ENCODE measurements at places on chromosomes 5 and 9.
A peak's percentile ranks its signal among the peaks of the same experiment; 100 is the strongest.

DNA sequence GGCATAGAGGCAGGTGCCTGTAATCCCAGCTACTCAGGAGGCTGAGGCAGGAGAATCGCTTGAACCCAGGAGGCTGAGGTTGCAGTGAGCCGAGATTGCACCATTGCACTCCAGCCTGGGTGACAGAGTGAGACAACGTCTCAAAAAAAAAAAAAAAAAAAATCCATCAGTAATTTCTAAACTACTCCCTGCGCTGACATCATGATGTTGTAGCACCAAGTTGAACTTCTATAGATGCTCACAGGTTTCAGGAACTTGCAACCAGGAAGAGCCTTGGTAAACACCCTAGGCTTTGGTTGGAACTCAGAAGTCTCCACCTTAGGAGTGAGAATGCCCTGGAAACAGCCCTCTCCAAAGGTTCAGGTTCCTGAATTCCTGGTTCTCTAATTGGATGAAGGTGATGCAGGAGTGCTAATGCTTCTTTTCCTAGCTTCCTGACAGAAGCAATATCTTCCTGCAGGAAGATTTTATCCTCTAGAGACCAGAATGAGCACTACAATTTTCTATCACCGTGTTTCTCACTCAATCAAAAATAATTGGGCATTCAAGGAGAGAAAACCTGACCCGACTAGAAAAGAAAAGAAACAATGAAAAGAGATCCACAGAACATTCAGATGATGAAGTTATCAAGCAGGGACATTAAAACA, 469.6 kb downstream of the GADD45G start:
- no peak for DNase-seq

DNA sequence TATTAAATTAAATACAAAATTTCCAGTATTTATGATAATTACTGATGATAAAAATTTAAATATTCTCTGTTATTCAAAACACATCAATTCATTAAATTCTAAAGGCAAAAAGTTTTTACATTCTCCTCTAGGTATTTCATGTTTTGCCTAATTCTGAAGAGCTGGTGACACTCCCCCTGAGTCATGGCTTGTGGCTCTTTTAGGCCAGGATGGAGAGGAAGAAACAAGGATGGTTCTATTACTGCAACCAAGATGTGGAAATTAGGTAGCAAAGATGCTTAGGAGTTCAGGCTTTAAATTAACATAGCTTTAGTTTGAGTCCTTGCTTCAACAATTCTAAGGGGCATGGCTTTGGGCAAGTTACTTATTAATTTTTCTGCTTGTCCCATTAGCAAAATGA, 1295.8 kb downstream of the EFNA5 start:
- no peak for DNase-seq

DNA sequence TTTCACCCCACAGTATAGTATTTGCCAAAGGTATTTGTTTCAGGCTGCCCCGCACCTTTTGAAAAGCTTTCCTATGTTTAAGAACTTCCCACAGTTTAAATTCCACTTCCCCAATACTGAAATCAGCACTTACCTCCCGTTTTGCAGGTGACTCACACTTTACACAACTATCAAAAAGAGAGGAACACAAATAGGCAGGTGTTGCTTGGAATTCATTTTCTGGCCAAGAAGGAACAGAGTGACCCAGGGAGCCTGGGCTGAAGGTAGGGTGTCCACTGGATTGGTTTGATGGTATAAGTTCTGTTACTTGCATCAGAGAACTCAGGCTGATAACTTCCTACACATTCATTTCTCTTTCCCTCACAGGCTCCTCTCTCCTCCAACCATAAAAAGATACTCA, 60.1 kb upstream of the SLC30A5 start:
- DNase-seq = no peak

GRCh38 chr5:111266491-111266890, 42.3 kb downstream of the CAMK4 start:
- DNase-seq = no peak

GRCh38 chr9:120628207-120628924, 48.4 kb upstream of the CDK5RAP2 start:
- DNase-seq = no peak

DNA sequence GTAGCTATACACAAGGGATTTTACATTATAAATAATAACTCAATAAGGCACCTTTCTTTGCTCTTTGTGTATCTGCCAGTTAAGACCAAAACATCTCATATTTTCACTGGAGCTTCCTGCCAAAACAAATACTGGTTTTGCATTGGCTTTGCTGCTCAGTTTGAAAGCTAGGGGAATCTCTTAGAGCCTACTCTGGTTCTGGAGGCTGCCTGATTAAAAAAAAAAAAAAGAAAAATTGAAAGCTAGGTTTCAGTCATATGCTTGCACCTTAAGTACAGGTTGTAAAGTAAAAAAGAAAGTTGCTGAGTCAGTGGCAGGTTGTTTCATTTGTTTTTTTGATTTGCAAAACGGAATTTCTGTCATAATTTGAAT, 2.3 kb downstream of the DENND4C start:
- DNase-seq = peak; percentile 67

DNA sequence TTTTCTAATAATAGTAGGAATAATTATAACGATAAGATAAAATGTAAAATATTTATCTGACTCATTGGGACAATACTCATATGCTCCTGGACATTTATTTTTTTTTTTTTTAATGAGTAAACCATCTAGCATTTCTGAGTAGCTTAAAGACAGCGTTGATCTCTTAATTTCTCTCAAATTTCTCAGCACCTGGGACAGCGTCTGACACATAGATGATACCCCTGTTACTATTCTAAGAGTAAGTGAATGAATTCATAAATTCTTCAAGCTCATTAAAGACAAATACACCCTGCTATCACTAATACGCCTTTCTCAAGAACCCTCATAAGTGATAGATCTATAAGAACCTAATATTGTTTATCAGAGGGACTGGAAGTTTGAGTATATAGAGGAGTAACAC, 12.0 kb upstream of the HTR4 start:
- no peak for DNase-seq

GRCh38 chr9:74172874-74173273, 324.3 kb upstream of the RORB start:
- DNase-seq = no peak

- no peak for DNase-seq
These were observed 2.4 kb downstream of the TTC39B start for GRCh38 chr9:15304632-15305031.

- DNase-seq = peak; percentile 66
These were observed 59.9 kb downstream of the PBX3 start for GRCh38 chr9:125807079-125807478.

DNA sequence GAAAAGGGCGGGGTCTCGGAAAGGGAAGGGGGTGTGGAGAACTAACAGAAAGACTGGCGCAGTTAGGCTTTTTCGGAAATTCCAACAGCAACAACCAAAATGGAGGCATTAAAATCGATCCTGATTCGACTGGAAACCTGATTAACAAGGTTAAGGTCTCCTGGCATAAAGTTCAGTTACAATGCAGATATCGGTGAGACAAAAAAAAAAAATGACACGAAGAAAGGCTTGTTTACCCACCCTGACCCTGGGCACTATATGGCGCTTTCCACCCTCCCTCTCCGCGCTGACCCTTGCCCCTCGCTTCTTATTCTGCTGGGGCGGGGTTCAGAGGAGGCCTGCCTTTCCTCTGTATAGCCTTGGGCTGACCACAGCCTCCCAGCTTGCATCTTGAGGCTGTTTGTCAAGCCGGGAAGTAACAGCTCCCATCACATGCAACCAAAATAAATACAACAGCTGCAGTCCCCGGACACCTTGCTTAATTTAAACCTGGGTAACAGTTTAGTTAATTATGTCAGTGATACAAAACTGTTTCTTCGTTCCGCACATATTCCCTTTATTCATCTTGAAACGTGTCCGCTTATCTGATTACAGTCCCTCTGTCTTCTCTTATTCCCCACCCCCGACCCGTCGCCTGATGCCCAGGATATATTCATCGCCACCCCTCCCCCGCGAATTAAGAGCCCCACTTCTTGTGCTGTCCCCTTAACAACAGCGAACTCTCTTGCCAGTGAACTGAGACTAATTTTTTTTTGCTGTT, 795 bp upstream of the PJA2 start:
- peak; percentile 86 for DNase-seq

- DNase-seq = no peak
These were observed 72.4 kb upstream of the ZNF622 start for GRCh38 chr5:16538006-16538405.

DNA sequence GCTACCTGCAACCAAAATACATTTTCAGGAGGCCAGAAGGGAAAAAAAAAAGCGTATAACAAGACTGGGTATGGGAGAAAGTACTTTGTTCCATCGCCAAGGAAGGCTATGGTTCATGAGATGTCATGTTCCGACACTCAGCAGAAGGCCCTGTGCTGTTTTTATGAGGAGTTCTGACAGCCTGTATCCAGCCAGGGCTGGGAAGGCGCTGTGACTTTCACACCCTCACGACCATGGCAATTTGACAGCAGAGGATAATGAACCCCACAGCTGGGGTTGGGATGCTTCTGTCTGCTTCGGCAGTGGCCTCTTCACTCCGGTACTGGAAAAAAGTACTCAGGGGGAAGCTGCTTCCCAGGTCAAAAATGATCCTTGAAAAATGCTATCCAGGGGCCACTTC, 154.4 kb downstream of the PRELID2 start:
- DNase-seq = no peak

GRCh38 chr9:99106044-99106375, 1.1 kb downstream of the TGFBR1 start:
- DNase-seq = no peak

- no peak for DNase-seq
These were observed 47.1 kb downstream of the LIX1 start for GRCh38 chr5:97095318-97095732.
